ENCODE measurements at places on chromosomes 13 and 19.

- DNase-seq, result no peak
Observed at GRCh38 chr13:56864451-56864850, 276.3 kb upstream of the PRR20A start.

DNA sequence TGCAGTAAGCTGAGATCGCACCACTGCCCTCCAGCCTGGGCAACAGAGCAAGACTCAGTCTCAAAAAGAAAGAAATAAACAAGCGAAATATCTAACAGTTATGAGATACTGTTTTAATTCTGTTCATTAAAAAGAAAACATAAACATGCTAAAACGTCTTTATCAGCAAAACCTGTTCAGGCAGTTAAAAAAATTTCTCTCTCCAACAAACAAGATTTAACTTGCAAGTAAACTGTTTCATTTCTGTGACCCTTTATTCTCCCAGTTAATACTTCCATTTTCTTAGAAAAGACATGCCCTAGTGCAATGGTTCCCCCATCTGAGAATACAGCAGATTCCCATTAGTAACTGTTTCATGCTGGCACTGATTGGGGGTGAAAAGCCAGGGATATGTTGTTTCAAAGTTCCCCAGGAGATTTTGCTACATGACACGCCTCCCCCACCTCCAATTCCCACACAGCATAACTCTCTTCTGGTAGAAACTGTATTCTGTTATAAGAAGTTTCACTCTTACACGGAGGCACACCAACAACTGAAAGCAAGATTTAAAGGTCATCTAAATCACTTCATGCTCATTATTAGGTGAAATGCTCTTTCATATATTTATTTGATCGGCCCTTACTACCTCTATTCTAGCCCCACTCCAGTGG is 24.4 kb downstream of the ELF1 start:
- no peak for DNase-seq

DNA sequence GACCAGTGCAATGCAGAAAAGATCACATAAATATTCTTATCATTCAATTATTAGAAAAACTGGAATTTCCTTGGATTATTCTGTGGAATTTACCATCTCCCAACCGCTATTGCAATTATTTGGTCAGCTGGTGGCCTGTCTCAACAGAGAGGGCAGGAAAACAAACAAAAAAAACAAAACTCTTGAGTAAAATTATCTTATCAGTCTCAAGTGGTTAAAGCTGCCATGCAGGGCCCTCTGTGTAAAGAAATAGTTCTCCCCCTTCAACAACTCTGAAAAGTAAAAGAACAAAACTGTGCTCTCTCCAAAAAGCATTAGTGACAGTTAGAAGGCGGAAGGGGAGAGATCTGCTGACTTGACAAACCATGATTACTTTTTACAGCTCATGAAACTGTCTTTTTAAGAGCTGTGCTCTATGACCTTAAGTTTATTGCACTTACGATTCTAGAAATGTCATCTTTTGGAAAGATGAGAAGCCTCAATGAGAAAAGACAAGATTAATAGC is 152.3 kb downstream of the DLEU7 start:
- DNase-seq, result no peak

GRCh38 chr19:39196860-39197562 is at the start of gene NCCRP1:
Gene NCCRP1 (plus strand): TSS chr19:39196964. CDS start chr19:39196983, 19 bp downstream.
- no peak for DNase-seq

DNA sequence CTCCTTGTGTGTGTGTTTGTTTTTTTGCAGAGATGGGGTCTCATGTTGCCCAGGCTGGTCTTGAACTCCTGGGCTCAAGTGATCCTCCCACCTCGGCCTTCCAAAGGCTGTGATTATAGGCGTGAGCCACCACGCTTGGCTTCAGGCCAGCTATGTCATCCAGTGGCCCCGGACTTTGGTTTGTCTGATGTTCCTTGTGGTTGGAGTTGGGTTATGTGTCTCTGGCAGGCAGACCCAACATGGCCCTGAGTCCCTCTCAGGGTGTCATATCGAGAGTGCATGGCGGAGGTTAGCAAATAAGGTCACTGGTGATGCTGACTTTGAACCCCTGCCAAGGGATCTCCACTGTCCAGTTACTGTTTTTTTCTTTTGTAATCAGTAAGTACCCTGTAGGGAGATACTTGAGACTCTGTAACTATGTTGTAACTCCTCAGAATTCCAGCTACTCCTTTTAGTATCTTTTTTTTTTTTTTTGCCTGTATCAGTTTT is 37.3 kb downstream of the SMARCA4 start:
- DNase-seq, result no peak

- DNase-seq, result no peak
Observed at GRCh38 chr19:27843861-27844260, 1369.1 kb downstream of the UQCRFS1 start.

DNA sequence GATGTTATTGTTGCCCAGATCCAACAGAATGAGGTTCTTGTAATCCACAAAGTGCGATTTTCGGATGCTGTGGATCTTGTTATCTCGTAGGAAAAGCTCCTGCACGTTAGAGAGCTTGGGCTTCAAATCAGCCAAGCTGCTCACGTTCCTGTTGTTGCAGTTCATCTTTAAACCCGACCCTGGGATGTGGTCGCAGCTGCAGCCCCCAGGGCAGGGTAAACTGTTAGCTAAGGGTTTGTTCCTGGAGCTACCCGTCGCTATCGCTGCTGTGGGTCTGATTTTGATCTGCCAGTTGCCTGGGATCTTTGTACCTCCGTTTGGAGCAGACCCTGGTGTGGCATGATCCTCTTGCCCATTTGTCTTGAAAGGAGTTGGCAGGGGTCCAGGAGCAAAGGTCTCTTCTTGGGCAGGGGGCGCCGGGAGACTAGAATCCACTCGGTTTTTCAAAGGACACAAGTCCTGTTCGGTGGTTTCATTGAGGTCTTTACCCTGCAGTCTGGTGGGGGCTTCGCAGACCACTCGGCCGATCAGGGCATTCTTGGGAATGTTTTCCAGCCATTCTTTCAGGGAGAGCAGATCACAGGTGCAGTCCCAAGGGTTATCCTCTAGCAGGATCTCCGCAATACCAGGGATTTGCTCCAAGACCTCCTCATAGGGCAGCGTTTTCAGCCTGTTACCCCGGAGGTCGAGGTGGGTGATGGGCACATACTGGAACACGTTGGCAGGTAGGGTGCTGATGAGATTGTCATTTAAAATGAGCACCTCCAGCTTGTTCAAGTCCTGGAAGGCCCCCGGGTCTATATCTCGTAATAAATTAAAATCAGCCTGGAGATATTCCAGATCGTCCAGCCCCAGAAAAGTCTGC is 1.8 kb downstream of the SLITRK1 start:
- no peak for DNase-seq

- DNase-seq, result no peak
Observed at GRCh38 chr19:52603558-52604207, 33.6 kb downstream of the ZNF701 start.

All from activated CD8-positive, alpha-beta memory T cell treated with anti-CD3 and anti-CD28 coated beads for 24 hours (primary cell).